ENCODE measurements at places on chromosomes 3 and 15.

GRCh38 chr15:91261345-91261744, 161.3 kb downstream of the SV2B start:
- DNase-seq: no peak

GRCh38 chr15:71230303-71230702, 115.0 kb downstream of the THSD4 start:
- no peak for DNase-seq

DNA sequence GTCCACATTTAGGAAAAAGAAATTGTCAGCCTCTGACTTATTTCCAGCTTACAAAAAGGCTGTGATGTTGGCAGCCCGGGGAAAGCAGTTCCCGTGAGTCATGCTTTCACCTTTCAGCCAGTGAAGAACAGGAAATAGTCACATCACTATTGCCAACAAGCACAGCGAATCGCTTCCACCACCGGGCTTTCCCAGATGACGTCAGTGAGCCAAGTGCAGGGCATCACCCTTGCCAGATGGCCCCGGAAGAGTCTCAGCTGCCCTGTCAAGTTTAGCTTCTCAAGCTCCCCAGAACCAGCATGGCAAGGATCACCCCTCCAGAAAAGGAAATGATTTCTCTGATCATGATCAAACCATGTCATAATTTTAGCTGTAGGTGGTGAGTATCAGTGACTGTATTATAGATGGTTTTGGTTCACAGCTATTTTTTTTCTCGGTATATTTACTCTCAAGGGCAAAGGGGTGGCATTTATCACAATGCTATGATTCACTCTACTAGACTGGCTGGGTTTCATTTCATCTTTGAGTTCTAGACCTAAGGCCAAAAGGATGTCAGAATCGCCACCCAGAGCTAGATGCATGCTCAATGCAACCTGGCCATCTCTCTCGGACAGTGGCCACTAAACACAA, 32.9 kb downstream of the B3GNT5 start:
- DNase-seq: peak; percentile 93

DNA sequence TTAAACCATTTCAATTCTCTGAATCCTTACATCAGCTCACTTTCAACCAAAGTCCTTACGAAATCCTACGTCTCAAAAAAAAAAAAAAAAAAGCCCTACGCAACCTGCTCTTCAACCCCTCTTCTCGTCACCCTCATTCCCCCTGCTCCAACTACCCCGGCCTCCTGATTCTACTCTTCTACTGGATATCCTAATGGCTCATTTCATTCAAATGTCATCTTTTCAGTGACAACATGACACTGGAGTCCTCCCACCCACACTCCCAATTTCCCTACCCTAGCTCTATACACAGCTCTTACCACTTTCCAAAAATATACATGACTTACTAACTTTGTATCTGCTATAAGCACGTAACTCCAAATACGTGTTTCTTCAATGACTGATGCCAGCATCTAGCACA, 11.5 kb downstream of the UBP1 start:
- DNase-seq: peak; percentile 64

DNA sequence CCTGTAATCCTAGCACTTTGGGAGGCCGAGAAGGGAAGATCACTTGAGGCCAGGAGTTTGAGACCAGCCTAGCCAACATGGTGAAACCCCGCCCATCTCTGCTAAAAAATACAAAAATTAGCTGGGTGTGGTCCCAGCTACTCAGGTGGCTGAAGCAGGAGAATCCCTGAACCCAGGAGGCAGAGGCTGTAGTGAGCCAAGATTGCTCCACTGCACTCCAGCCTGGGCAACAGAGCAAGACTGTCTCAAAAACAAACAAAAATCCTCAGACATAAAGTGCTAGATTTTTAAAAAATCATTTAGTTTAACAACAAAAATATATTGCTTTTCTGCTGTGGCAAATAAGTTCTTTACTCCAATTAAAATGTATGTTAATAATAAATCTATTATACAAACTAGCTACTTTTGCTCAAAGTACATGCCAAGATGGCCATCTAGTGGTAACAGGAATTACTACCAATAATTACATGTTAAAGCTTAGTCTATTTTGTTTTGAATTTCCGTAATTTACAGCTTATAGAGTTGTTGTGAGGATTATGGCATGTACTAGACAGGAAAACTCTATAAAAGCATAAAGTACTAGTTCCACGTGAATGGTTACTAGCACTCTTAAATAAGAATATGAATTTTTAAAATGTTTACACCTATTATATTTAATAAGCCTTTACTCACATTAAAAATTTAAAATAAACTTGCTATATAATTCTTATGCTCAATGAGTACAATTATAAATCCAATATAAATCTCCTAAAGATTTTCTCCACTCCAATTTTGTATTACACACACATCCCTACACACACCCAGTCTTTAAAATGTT, 39.0 kb downstream of the GABPB1 start:
- peak; percentile 57 for DNase-seq

DNA sequence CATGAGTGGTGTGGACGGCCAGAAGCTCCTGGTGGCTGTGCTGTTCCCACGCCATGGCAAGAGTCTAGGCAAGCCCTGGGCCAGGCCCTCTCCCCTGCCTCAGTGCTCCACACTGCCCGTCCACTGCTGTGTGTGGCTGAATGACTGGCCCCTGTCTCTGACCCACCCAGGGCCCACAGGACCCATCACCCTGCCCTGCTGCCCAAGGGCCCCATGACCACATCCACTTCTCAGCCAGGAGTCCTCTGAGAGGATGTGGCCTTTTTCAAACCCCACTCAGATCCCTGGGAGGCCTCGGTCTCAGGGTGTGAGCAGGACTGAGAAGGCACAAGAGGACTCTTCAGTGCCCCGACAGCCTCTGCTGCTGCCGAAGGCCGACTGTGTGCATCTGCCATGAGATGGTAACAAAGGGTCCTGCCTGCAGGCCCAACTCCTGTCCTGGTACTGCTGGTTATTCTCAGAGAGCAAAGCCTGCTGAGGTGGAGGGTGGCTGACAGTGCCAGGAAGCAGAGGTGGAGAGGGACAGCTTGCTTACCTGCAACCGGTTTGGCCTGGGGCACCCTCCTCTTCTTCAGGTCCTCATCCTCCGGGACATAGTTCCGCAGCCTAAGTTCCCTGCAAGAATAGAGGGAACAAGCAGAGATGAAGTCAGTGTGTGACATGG, 47.5 kb downstream of the PTH1R start:
- DNase-seq: no peak

DNA sequence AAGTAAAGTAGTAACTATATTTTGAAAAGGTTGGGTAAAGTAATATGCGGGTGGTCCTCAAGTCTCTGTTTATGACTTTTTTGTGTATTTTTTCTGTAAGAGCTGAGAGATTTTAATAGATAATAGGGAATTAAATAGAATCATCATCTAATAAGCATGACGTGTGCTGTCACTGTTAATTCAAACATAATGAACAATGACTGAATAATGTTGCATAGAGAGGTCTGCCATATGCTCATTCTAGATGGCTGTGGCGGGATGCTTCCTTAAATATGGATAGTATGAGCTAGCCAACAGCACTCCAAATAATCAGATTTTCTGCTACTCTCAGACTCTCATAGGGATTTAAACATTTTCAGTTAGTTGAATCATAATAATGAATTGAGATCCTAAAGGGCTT, 302.8 kb upstream of the RBMS3 start:
- no peak for DNase-seq

GRCh38 chr15:39396979-39397615, 183.8 kb upstream of the THBS1 start:
- peak; percentile 97 for DNase-seq

GRCh38 chr3:59368900-59369675, 319.3 kb upstream of the CFAP20DC start:
- peak; percentile 41 for DNase-seq

- no peak for DNase-seq
Observed at GRCh38 chr3:195709676-195710085, 11.1 kb upstream of the MUC20 start.

- no peak for DNase-seq
Observed at GRCh38 chr3:118088696-118089095, 946.0 kb downstream of the IGSF11 start.

GRCh38 chr3:4448187-4448586, 18.9 kb downstream of the SUMF1 start:
- no peak for DNase-seq

- no peak for DNase-seq
Observed at GRCh38 chr3:158260392-158260791, 150.5 kb downstream of the RSRC1 start.

DNA sequence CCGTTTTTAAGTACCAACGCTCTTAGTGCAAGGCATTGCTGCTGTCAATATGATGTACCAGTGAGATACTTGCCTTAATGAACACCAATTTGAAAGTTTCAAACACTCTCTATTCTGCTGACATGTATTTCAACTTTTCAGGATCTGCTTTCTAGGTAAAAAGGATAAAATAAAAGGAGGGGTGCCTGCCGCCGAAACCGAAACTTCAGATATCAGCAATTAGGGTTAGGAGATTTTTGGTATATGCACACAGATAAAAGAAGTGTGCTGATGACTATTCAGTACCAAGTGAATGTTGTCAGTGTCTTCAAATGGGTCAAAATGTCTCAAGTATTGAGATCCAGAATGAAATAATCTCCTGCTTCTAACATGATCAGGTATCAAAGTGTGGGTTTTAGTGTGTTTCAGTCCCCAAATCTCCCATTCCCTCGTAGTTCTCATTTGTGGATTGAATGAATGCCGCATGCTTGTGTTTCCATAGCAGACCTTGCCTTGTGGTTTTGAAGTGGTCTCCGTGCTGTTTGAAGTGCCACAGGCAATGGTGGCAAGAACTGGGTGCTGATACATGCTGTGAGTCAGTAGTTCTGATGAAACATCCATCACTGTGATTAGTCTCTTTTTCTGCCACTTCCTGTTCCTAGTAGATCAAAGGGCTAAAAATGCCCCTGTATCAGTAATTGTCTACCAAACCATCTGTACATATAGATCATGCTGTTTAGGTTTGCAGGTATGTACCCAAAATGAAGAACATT, 22.5 kb downstream of the CHST14 start:
- peak; percentile 88 for DNase-seq

DNA sequence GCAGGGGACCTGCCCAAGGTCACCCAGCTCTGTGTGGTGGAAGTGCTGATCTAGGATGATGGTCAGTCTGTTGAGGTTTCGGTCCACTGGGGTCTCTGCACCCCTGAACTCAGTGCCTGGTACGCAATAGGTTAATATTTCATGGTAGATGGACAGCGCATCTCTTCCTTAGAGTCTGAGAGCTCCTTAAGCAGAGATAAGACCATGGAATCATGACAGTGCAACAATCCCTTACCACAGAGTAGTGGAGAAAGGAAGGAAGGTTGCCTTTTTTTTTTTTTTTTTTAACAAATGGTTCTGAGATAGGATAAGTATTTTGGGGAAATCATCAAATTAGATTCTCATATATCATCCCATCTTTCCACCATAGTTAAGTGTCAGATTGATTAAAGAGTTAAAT, 79.8 kb upstream of the SLC6A1 start:
- no peak for DNase-seq

DNA sequence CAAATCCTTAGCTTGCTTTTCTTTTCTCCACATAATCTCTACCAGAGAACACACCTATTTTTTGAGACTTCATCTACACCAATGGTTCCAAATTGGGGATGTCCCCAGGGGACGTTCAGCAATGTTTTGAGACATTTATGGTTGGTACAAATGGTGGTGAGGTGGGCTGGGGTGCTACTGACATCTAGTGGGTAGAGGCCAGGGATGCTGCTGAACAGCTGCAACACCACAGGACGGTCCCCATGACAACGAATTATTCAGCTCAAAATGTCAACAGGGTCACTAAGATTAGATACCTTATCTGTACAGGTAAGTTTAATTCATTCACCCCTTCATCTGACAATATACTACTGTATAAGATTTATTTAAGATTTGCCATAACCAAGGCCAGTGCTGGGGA, 14.4 kb downstream of the GK5 start:
- DNase-seq: no peak

DNA sequence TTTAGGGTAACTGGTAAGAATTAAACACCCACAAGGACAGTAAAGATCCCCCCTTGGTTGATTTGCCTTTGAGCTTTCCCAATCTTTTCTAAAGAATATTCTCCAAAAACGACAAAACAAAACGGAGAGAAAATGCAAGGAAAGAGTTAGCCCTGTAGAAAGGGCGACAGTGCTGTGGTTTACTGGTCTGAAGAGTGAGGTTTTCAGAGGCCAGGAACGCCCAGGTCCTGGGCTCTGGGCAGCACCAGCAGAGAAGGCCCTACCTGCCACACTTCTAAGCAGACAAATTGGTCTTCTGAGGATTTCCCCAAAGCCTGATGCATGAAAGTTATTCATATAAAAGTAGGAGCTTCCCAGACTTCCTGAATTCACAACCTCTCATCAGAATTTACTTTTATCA, 119.3 kb downstream of the KCNMB2 start:
- DNase-seq: no peak

GRCh38 chr3:45844616-45845015, 2.7 kb upstream of the LZTFL1 start:
- no peak for DNase-seq

- DNase-seq: no peak
Observed at GRCh38 chr3:184556582-184557347, 4.8 kb upstream of the EPHB3 start.

DNA sequence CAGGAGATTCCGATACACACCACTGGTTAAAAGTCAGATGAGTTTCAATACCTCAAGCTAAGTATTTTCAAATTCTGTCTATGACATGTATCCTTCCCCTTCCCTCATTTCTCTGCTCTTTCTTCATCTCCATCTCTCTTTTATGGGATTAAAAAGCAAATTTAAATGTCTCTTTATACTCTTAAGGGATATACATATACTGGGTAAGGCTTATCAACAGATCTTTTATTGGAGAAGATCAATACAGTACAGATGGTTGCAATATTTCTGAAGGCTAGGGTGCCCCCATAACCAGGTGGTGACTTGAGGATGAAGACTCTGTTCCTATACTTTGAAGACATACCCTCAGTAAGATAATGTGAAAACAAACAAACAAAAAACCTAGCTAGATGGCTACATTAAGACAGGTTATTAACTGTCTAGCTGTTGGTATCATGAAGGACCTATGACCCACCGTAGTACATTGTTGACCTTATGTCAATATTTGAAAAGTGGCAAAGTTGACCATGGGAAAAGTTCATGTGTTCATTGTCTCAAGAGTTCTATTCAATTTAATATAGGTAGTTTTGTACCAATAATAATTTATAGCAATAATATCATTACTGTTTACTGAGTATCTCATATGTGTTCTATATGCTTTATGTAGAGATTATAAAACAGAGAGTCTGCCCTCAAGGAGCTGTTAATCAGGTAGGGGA, 319.8 kb downstream of the LPP start:
- DNase-seq: no peak

- DNase-seq: no peak
Observed at GRCh38 chr3:185199671-185200070, 46.8 kb upstream of the C3orf70 start.

GRCh38 chr15:43103907-43104306, 1.9 kb downstream of the UBR1 start:
- DNase-seq: no peak

- DNase-seq: no peak
Observed at GRCh38 chr3:42123012-42123581, 31.9 kb downstream of the TRAK1 start.

- DNase-seq: no peak
Observed at GRCh38 chr3:196440696-196441095, 8.5 kb upstream of the UBXN7 start.

- DNase-seq: no peak
Observed at GRCh38 chr3:184868477-184868876, 56.5 kb downstream of the VPS8 start.

GRCh38 chr3:49238274-49239127, 38.5 kb downstream of the C3orf62 start:
- peak; percentile 100 for DNase-seq

- DNase-seq: no peak
Observed at GRCh38 chr3:71753701-71754609, at the start of gene GPR27. Gene GPR27, plus strand, starts transcription at chr3:71753855. Its CDS starts 195 bp downstream, at chr3:71754050.
